ENCODE measurements at places on chromosomes 13 and 19.

GRCh38 chr19:35461060-35461459 is 13.0 kb downstream of the FFAR2 start:
- no peak overlapping the region for H3K27ac ChIP-seq
- no peak overlapping the region for H3K4me3 ChIP-seq
- H3K27me3 ChIP-seq, result peaks cover 2% of the 10 kb centered on the region
- H3K4me1 ChIP-seq, result peaks cover 33% of the 10 kb centered on the region

DNA sequence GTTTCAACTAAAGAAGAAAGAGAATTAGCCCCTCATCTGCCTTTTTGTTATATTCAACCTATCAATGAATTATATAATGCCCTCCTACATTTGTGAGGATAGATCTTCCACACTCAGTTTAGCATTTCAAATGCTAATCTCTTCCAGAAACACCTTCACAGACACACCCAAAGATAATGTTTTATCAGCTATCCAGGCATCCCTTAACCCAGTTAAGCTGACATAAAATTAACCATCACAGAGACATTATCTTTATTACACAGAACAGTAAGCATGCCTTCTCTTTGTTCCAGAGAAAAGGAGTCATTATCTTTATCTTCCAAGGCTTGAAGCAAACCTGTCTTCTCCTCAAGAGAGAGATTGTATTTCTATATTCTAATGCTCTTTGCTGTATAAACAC is 53.1 kb downstream of the PCDH20 start:
- H3K36me3 ChIP-seq, result no peaks in the 10 kb centered on the region
- H3K4me3 ChIP-seq, result no peak overlapping the region
- H3K4me1 ChIP-seq, result no peaks in the 10 kb centered on the region
- DNase-seq, result no peak

GRCh38 chr13:39215971-39216370 is 177.7 kb downstream of the NHLRC3 start:
- H3K27ac ChIP-seq, result no peak overlapping the region
- H3K4me1 ChIP-seq, result no peaks in the 10 kb centered on the region
- no peaks in the 10 kb centered on the region for H3K36me3 ChIP-seq
- no peak overlapping the region for H3K4me3 ChIP-seq
- peaks cover 6% of the 10 kb centered on the region for H3K27me3 ChIP-seq

GRCh38 chr19:55638864-55639359 is 1.9 kb upstream of the ZNF580 start:
- peak overlapping the region; percentile 51 for H3K4me3 ChIP-seq
- H3K4me1 ChIP-seq, result peaks cover 60% of the 10 kb centered on the region
- H3K36me3 ChIP-seq, result peaks cover 25% of the 10 kb centered on the region
- no peaks in the 10 kb centered on the region for H3K27me3 ChIP-seq

- H3K4me3 ChIP-seq, result no peak overlapping the region
- H3K4me1 ChIP-seq, result no peaks in the 10 kb centered on the region
- DNase-seq, result no peak
- peaks cover 3% of the 10 kb centered on the region for H3K27me3 ChIP-seq
- peaks cover 2% of the 10 kb centered on the region for H3K36me3 ChIP-seq
- H3K27ac ChIP-seq, result no peak overlapping the region
These were observed 345.3 kb downstream of the MYO16 start for GRCh38 chr13:108974686-108975085.

DNA sequence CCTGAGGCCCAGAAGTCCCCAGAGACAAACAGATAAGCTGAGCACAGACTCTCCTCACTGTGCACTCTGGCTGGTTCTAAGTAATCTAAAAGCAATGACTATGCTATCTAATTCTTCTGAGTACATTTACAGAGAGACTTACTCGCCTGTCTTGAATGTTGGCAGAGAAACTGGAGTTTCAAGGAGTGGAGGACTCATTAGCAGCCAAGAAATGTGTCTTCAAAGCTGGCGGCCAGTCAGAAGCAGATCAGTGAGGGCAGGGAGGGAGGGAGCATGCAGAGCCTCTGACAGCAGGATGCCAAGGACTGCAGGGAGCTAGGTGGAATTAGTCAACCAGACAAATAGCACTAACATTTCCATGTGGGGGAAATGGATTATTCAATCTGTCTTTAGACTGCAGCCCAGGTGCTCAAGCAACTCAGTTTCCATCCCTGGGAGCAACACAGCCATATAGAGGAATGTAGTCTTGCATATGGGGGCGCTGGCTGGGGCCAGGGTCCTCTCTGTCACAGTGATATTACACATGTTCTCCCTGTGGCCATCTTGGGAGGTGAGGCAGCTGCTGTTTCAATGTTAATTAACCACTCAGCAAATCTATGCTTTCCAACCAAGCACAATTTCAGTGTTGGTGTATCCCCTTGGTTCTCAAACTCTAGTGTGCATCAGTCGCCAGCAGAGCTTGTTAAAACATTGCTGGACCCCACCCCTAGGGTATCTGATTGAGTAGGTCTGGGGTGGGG is 97.9 kb downstream of the CCNA1 start:
- H3K27me3 ChIP-seq, result peaks cover 2% of the 10 kb centered on the region
- no peak overlapping the region for H3K27ac ChIP-seq
- no peaks in the 10 kb centered on the region for H3K4me1 ChIP-seq
- no peak overlapping the region for H3K4me3 ChIP-seq
- DNase-seq, result no peak

- no peak overlapping the region for H3K27ac ChIP-seq
- no peaks in the 10 kb centered on the region for H3K27me3 ChIP-seq
- H3K4me1 ChIP-seq, result peaks cover 15% of the 10 kb centered on the region
- no peak for DNase-seq
These were observed 2.6 kb downstream of the ARHGAP33 start for GRCh38 chr19:35777961-35778360.

GRCh38 chr13:60689076-60689475 is 292.1 kb downstream of the TDRD3 start:
- peaks cover 3% of the 10 kb centered on the region for H3K27me3 ChIP-seq
- no peak for DNase-seq
- no peak overlapping the region for H3K27ac ChIP-seq
- no peaks in the 10 kb centered on the region for H3K36me3 ChIP-seq
- no peak overlapping the region for H3K4me3 ChIP-seq
- H3K4me1 ChIP-seq, result peaks cover 1% of the 10 kb centered on the region

GRCh38 chr19:51799034-51799773 is 4.2 kb downstream of the FPR3 start:
- no peak overlapping the region for H3K4me3 ChIP-seq
- no peak for DNase-seq
- no peaks in the 10 kb centered on the region for H3K4me1 ChIP-seq
- H3K36me3 ChIP-seq, result no peaks in the 10 kb centered on the region

GRCh38 chr19:12527034-12527836 is 24.0 kb downstream of the ZNF564 start:
- H3K27ac ChIP-seq, result peak overlapping the region; percentile 13
- no peaks in the 10 kb centered on the region for H3K27me3 ChIP-seq
- peaks cover 87% of the 10 kb centered on the region for H3K36me3 ChIP-seq
- no peak overlapping the region for H3K4me3 ChIP-seq
- no peak for DNase-seq
- H3K4me1 ChIP-seq, result no peaks in the 10 kb centered on the region

DNA sequence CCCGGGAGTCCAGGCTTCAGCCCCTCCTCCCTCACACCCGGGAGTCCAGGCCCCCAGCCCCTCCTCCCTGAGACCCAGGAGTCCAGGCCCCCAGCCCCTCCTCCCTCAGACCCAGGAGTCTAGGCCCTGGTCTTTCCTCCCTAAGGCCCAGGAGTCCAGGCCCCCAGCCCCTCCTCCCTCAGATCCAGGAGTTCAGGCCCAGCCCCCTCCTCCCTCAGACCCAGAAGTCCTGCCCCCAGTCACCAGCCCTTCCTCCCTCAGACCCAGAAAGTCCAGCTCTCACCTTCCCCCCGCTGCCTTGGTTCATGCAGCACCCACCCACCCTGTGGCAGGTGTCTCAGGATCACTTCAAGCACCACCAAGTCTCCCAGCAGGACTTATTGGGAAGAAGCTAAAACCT is 14.1 kb downstream of the CYTH2 start:
- no peak overlapping the region for H3K27ac ChIP-seq
- peaks cover 4% of the 10 kb centered on the region for H3K36me3 ChIP-seq
- H3K4me1 ChIP-seq, result peaks cover 14% of the 10 kb centered on the region
- H3K4me3 ChIP-seq, result no peak overlapping the region

GRCh38 chr19:5588906-5589676 is 21.3 kb upstream of the TINCR start:
- H3K4me1 ChIP-seq, result peaks cover 17% of the 10 kb centered on the region
- DNase-seq, result no peak
- no peak overlapping the region for H3K4me3 ChIP-seq
- no peaks in the 10 kb centered on the region for H3K27me3 ChIP-seq
- peaks cover 47% of the 10 kb centered on the region for H3K36me3 ChIP-seq

- H3K4me1 ChIP-seq, result no peaks in the 10 kb centered on the region
- no peaks in the 10 kb centered on the region for H3K27me3 ChIP-seq
- no peak for DNase-seq
- no peak overlapping the region for H3K27ac ChIP-seq
- H3K4me3 ChIP-seq, result no peak overlapping the region
These were observed 103.8 kb downstream of the ZDHHC20 start for GRCh38 chr13:21355304-21355703.

DNA sequence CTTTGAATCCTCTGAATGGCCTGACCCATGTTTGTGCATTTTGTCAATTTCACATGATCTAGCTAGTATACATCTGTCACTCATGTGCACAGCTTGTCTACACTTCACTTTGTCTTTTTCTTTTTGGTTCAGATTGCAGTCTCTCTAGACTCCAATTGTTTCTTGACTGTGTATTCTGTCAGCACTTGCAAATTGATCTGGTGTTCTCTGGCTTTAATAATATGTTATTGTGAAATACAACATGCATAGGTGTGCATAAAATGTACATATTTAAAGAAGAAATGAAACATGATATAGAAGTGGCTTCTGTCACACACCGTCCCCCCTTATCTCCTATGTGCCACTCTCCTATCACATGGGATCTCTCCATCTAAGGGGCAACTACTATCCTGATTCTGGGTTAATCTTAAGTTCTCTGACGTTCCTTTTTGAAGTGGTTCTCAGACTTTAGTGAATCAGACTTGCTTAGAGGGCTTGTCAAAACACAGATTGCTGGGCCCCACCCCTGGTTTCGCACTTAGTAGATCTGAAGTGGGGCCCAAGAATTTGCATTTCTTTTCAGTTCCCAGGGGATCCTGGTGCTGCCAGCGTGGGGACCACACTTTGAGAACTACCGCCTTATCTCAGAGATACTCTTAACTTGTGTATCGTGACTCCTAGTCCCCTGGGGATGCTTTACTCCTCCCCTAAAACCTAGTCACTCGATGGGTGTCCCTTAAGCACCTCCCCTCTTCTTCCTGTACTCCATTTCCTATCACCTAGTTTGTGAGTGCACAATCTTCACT is 5.8 kb downstream of the KRTDAP start:
- H3K36me3 ChIP-seq, result no peaks in the 10 kb centered on the region
- H3K4me3 ChIP-seq, result no peak overlapping the region
- H3K27ac ChIP-seq, result peak overlapping the region; percentile 23
- H3K4me1 ChIP-seq, result peaks cover 11% of the 10 kb centered on the region
- DNase-seq, result peak; percentile 47
- no peaks in the 10 kb centered on the region for H3K27me3 ChIP-seq

DNA sequence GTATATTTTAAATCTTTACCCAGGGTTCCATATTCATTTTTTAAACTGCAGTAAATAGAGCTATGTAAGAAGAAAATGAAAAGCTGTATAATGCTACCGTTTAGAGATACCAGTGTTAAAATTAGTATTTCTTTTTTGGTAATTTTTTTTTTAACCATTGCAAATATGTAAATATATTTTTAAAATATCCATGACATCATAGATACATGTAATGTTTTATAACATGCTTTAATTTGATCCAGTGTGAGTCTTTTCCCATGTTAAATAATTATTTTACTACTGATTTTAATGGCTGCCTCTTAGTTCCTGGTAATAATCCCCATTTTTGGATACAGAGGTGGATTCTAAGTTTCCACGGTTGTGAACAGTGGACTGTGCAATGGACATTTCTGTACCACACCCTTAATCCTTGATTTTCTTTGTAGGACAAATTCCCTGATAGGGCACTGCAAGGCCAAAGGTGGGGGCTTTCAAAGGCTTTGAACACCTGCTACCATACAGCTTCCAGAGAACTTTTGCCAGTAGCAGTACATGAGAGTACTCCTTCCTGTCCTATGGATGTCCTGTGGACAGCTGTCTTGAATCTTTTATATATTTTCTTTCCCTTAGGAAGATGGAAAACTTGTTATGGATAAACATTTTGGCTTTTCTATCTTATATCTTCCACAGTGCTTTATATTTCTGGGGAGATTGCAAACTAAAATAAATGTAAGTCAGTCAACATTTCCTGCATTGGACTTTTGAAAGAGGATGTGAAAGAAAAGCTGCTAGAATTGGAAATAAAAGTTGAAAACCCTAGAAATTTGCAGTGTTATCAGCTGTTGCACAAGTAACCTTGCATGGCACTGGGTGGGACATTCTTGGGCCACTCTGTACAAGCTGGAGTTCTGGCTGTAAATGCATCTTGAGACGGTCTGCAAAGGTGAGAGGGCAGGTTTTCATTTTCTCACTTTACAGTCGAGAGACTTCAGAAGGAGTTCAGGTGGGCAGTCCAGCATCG is 46.8 kb downstream of the ARHGEF7 start:
- H3K4me1 ChIP-seq, result peaks cover 38% of the 10 kb centered on the region
- no peak overlapping the region for H3K4me3 ChIP-seq
- no peak overlapping the region for H3K27ac ChIP-seq
- no peaks in the 10 kb centered on the region for H3K27me3 ChIP-seq
- H3K36me3 ChIP-seq, result peaks cover 26% of the 10 kb centered on the region

DNA sequence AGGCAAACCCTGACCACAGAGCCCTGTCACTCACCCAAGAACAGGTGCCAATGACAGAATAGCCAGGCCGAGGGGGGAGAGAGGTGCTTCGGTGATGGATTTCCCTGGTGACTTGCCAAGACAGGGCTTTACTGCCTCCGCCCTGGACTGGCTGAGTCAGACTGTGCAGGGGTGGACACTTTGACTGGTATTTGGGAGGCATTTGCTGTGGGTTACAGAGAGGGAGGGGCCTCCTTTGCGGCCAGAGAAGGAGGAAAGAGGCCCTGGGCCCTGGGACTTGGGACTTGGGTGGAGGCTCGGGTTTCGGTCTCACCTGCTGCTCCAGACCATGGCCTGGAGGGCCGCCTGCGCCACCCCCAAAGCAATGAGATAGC is 4.6 kb upstream of the EPS8L1 start:
- no peak for DNase-seq
- H3K4me3 ChIP-seq, result no peak overlapping the region
- no peak overlapping the region for H3K27ac ChIP-seq

GRCh38 chr19:38221421-38221820 is 2.6 kb downstream of the DPF1 start:
- H3K4me1 ChIP-seq, result peaks cover 13% of the 10 kb centered on the region
- no peak for DNase-seq
- no peak overlapping the region for H3K4me3 ChIP-seq
- H3K36me3 ChIP-seq, result no peaks in the 10 kb centered on the region

DNA sequence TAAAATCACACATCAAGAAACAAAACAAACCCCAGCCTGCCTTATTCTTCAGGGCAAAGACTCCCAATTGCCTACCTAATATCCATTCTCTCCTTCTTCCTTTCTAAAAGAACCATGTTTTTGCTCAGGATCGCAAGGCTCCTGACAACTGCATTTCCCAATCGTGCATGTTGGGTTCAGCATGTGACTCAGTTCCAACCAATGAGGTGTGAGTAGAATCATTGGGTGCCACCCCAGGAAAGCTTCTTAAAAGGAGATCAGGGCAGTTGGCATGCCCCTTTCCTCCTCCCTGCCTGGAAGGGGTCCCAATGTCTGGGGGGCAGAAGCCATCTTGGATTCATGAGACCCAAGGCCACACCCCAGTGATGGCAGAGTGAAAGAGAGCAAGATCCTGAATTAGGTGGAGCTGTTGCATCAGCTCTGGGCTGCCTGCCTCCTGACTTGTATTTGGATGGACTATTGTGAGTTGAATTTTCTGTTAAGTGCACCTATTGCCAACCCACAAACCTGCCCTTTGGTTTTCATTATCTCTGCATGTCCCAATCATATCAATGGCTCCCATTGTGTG is 26.0 kb upstream of the UBAC2 start:
- no peak overlapping the region for H3K27ac ChIP-seq
- peaks cover 3% of the 10 kb centered on the region for H3K27me3 ChIP-seq
- no peak overlapping the region for H3K4me3 ChIP-seq
- no peaks in the 10 kb centered on the region for H3K36me3 ChIP-seq
- no peak for DNase-seq

All from activated CD4-positive, alpha-beta memory T cell treated with anti-CD3 and anti-CD28 coated beads for 36 hours (primary cell).